ENCODE measurements at places on chromosomes 12 and 14. TPM values are rescaled to one million over a fixed set of nuclear protein-coding genes. Genes with fewer than 3 reads are reported as not detected.

Gene ATG101
- 33.6 TPM for total RNA-seq

DNA sequence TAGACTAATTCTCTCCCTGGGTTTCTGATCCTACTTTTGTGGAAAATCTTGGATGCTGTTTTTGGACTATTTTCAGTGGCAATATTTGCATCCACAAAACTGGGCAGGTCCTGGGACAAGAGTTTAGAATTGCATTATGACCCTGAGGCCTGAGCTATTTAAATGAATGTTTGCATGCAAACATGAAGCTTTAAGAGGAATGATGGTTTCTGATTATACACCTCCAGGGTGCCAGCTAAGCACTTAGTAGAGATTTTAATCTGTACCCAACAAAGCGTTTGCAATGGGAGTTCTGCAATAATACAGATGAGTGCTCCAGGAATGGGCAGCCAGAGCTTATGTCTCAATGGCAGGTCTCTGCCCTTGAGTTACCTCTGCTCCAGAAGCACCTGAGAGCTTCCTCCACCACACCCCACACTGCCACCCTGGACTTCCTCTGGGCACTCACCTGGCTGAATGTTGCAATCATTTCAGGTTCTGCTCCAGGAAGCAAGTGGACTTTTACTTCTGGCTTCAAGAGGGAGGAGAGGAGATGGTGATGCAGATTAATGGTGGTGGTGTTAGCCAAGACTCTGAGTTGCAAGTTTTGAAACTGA is 6.0 kb upstream of the SPTLC2 start:
- DNase-seq = no peak

Gene GRIP1
- 3.2 TPM for total RNA-seq

DNA sequence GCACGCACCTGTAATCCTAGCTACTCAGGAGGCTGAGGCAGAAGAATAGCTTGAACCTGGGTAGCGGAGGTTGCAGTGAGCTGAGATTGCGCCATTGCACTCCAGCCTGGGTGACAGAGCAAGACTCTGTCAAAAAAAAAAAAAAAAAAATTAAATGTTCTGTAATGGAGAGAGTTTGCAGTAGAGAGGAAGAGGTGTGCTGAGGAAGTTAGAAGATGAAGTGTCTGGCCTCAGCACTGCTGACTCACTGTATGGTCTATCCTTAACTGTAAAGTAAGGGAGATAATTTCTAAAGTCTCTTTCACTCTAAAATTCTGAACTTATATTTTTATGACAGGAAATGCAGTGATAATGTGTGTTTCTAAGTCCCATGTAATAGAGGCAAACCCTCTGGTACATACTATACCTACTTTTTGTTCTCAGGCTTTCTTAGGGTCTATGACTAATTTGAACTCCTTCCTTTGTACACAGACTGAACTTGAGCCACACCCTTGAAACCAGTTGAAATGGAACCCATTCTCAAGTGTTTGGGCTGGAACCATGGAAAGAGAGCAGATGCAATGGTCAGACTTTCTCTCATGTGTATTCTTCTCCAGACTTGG is 278.1 kb upstream of the FAR2 start:
- DNase-seq = no peak

Gene PLXNC1
- 4.2 TPM for total RNA-seq

Gene CD69
- total RNA-seq = 11.5 TPM

- DNase-seq = no peak
Observed at GRCh38 chr14:105274637-105275036, 26.2 kb downstream of the BRF1 start.

GRCh38 chr12:81257947-81258551 is 180.2 kb downstream of the ACSS3 start:
- no peak for DNase-seq

DNA sequence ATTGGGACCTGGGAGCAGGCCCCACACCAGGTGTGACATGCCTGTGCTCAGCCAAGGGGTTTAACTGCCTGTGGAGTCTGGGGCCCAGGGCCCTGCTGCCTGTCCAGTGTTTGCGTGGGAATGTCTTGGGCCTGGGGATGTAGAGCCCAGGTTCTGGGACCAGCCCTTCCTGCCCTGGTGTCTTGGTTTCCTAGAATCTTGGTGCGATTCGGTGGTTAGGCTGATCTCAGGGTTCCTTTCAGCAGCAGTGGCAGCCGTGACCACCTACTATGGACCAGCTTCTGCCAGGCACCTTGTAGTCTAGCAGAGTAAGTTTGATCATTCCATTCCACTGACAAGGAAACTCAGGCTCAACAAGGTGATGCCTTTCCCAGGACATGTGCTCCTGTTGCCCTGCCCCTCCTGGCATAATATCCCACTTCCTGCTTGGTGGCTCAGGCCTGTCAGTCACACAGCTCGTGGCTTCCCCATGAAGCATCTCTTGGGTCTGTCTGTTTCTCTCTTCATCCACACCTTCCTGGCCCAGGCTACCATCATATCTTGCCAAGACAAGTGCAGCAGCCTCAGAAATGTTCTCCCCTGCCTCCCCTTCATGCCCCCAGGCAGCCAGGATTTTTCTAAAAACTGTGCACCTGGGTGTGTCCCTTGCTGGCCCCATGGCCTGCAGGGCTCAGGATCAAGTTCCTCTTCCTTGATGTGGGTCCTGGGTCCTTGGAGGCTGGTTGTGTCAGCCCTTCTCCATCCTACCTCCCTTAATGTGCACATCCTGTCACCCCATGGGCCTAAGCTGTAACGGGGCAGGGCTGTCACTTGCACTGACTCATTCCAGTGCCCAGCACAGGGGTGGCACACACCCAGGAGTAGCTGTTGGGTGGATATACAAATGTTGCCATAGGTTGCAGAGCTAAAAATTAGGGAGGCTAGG is 101.6 kb downstream of the SLC25A47 start:
- no peak for DNase-seq

Gene MYH7
- total RNA-seq = not detected

DNA sequence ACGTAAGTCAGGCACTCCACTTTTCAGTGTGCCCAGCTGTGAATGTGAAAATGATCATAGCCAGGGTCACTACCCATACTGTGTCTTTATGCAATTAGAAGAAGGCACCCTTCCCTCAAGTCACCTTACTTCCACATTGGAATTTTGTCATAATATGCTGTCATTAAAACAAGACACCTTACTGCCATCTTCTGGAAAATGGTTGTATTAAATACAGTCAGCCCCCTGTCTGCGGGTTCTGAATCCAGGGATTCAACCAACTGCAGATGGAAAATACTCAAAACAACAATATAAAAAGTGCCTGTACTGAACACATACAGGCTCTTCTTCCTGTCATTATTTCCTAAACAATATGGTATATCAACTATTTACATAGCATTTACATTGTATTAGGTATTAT is 70.2 kb upstream of the TBX5 start:
- DNase-seq = no peak

- no peak for DNase-seq
Observed at GRCh38 chr12:115353467-115353866, 669.5 kb upstream of the TBX3 start.

DNA sequence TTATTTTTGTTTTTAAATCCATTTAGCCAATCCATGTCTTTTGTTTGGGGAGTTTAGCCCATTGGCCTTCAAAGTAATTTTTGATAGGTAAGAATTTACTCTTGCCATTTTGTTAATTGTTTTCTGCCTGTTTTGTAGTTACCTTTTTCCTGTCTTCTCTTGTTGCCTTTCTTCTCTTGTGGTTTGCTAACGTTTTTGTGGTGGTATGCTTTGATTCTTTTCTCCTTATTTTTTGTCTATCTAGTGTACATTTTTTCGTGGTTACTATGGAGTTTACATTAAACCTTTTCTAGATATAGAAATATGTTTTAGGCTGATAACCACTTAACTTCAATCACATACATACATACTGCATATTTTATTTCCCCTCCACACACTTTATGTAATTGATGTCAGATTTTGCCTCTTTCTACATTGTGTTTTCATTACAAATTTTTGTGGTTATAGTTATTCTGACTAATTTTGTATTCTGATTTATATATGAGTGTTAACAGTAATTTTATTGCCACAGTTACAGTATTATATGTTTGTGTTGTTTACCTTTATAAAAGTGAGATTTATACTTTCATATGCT is 19.2 kb upstream of the PPP1R12A start:
- DNase-seq = no peak

DNA sequence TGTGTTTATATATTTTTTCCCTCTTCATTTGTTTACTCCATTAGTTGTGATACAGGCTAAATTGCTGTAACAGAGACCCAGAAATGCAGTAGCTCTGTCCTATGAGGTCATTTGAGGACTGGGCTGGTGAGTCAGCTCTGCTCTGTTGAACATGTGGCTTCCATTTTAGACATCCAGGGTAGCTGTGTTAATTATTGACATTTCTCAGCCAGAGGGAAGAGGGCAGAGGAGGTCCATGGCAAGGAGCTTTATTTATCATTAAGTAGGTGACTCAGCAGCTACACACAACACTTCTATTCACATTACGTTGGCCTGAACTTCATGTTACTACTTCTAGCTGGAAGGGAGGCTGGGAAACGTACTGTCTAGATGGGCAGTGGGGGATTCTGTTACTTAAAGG is 85.4 kb downstream of the PTCSC3 start:
- DNase-seq = no peak

DNA sequence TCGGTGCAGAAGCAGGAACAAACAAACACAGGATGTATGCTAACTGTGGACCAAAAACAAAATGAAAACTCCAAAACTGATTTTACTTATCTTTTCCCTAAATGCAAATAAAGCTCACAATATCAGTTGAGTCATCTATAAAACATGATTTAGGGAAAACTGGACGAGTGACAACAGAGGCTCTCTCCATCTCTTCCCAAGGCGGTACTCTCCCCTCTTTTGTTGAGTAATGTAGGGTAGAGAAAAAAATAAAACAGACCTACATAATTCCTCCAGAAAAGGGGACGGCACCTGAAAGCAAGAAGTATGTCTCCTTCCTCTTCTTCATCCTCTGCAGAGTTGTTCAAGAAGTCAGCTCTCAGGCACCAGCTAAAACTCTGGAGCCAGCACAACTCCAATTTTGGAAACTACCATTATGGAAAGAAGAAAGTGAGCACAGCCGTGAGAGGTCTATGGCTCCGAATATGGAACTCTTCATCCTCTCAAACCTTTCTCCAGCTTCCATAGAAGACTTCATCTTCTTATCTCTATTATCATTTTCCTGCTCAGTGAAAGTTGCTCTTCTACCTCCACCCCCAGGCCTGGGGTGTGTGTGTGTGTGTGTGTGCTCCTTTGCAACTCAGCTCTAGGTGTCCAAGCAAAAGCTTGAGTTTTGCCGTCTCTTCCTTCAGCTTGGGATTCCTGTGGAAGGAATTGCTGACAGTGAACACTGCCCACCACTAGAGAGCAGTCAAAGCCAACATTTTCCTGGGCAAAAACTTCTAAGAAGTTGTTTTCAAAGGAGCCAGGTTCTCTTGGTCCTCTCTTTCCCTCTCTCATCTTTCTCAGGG is 155.4 kb downstream of the DIO2 start:
- DNase-seq = no peak

GRCh38 chr14:92627707-92628215 is 114.2 kb downstream of the RIN3 start:
- no peak for DNase-seq

Gene TSPAN8
- 12.0 TPM for total RNA-seq

- no peak for DNase-seq
Observed at GRCh38 chr12:64635356-64635998, 25.2 kb downstream of the RASSF3 start.

GRCh38 chr12:102728506-102729242 is 188.4 kb downstream of the PAH start:
- no peak for DNase-seq

DNA sequence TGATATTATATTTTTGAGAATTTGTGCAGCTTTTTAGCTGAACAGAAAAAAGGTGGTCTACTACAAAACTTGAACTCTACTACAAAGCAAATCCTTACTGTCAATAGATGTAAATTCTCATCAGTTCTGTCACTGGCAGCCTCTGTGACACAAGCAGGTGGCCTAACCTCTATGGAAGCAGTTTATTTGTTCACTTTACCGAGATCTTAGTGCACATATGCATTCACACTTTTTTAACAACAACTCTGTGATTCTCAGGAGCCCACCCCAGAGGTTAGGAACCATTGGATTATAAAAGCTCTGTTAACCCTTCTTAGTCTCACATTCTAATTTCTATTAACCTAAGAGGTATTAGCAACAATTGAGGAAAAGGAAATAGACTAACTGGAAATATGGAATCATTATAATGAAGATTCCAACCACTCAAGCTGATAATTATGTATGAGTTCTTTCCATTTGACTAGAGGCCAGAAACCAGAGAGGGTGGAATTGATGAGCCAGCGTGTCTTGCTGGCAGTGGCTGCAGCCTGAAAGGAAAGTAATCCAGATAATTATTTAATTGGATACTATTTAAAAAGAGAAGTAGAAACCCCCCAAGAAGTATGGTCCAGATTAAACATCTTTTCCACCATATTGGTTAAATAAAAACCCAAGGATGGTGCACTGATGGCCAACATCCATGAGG is 451.1 kb downstream of the TMEM117 start:
- DNase-seq = no peak

- DNase-seq = no peak
Observed at GRCh38 chr12:30696103-30696408, 387 bp upstream of the IPO8 start.

- DNase-seq = no peak
Observed at GRCh38 chr12:57456145-57456700, 1.1 kb downstream of the INHBE start.

Gene CD27
- 0.65 TPM for total RNA-seq
